Omental fat pad (tissue), 4 donors: ENCODE measurements at places on chromosomes 11 and 22.

DNA sequence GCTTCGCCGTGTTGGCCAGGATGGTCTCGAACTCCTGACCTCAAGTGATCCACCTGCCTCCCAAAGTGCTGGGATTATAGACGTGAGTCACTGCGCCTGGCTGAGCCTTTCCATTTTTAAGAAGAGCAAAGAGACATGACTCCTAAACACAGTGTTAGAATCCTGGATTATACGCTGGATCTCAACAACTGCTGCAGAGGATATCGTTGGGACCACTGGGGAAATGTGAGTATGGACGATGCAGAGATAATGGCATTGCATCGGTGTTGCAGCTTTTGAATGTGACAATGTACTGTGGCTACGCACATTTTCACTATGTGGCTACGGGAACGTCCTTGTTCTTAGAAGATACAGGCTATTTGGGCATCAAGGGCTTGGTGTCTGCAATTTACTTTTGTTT, 6.2 kb downstream of the MRGPRF start:
- DNase-seq, result no peak

DNA sequence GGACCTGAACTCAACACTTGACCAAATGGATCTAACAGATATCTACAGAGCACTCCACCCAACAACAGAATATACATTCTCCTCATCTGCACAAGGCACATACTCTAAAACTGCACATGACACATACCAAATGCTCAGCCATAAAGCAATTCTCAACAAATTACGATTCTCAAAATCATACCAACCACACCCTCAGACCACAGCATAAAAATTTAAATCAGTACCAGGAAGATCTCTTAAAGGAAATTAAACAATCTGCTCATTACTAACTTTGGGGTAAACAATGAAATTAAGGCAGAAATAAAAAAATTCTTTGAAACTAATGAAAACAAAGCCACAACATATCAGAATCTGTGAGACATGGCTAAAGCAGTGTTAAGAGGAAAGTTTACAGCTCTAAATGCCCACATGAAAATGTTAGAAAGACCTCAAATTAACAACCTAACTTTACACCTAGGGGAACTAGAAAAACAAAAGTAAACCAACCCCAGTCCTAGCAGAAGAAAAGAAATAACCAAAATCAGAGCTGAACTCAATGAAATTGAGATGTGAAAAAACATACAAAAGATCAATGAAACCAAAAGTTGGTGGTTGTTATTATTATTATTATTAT, 37.2 kb downstream of the TMEM123 start:
- DNase-seq, result no peak

- DNase-seq, result no peak
Observed at GRCh38 chr11:67024410-67024809, 1.5 kb downstream of the SYT12 start.

DNA sequence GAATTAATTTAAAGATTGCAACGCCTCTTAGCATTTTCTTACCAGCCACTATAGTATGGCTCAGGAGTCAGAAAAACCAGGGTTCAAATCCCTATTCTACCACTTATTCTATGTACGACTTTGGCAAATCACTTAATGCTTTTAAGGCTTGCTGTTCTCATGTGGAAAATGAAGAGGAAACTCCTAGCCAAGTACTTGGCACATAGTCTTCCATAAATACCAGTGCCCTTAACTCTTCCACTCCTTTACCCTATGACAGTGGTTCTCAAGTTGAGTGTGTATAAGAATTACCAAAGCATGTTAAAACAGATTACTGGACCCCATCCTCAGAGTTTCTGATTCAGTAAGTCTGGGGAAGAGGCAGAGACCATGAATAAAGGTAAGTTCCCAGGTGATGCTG, 107.6 kb downstream of the RBFOX2 start:
- DNase-seq, result no peak

DNA sequence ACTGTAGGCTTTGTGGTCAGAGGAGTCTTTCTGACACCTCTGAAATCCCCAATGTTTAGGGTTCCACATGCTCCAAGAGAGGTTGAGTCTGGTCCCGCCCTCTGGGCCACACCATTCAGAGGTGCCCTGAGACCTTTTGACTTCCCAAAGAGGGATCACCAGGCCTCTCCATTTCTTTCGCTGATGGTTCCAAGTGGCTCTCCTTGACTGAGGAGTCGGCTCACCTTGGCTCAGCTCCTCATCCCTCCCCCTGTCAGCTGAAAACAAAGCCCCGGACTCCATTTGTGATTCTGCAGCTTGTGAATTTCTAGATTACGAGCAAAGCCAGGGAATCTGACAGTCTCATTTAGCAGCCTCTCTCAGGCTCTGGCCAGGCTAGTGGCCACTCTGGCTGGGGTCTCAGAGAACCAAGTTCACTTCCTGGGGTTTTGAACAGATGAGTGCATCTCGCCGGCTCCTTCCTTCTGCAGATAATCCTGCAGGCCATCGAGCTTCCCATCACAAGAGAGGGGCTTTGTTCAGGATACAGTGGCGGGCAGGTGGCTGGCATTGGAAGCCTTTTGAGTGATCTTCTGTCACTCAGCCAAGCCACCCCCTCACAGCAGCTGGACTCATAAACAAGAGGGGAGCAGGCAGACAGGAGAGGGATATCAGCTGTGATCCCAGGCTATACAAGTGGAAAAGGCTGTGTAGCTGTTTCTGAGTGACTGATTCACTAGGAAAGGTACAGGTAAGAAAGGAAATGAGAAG, 102.9 kb downstream of the TRIM29 start:
- no peak for DNase-seq

- no peak for DNase-seq
Observed at GRCh38 chr11:130278151-130278550, 36.6 kb downstream of the ZBTB44 start.

DNA sequence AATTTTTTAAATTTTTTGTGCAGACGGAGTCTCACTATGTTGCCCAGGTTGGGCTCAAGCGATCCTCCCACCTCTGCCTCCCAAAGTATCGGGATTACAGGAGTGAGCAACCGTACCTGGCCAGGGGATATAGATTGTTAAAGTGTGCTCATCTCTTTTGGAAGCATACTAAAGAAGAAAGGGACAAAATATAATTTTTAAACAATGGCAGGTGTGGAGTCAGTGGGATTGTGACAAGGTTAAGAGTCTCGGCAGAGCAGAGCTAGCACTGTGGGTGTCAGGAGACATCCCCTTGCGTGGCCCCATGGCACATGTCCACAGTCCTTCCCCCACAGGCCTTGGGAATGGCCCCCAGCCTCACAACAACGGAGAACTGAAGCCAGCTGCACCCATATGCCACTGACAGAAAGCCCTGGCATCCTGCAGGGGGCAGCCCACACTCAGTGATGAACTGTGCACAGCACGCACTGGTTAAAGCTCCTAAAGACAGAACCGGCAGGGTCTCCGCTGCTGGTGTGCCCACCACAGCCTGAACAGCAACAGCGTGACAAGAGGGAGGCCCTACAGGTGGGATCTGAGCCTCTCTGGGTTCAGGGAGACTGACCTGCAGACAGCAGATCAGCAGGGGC, 29.9 kb downstream of the SERPIND1 start:
- no peak for DNase-seq

GRCh38 chr11:7667460-7667859, 5.8 kb downstream of the CYB5R2 start:
- DNase-seq, result no peak

GRCh38 chr11:134361661-134362060, 29.9 kb downstream of the GLB1L2 start:
- DNase-seq, result no peak
